ENCODE measurements at places on chromosomes 1 and 21.

- DNase-seq: no peak
Observed at GRCh38 chr21:38228537-38228936, 28.3 kb upstream of the KCNJ15 start.

DNA sequence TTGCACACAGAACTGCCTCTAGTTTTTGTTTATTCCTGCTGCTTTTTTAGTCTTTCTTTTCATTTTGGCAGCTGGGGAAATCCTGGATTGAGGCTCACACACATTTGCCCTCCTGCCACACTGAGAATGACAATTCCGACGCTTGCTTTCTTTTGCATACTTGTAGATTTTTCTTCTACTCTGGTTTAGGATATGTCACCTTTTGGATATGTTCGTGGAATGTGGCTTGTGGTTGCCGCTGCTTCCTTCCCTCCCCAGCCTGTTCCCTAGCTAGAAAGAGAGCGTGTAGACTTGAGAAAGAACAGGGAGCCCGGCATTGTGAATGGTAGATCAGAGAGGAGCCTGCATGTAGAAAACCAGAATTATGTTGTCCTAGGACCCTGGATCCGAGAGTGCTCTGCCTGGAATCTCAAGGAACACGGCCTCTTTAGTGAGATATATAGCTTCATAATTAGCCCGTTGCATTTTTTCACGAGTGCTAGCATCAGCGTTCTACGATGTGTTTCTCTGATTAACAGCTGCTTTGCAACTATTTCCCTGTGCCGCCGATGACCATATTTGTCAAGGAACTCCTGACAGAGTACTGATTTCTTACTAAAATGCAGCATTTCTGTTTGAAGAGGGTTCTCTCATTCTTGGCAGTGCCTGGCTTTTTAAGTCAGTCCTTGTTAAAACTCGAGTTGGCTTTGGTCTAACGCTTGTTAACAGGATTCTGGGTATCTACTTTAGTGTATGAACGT, 56.2 kb downstream of the PEX14 start:
- DNase-seq: no peak

DNA sequence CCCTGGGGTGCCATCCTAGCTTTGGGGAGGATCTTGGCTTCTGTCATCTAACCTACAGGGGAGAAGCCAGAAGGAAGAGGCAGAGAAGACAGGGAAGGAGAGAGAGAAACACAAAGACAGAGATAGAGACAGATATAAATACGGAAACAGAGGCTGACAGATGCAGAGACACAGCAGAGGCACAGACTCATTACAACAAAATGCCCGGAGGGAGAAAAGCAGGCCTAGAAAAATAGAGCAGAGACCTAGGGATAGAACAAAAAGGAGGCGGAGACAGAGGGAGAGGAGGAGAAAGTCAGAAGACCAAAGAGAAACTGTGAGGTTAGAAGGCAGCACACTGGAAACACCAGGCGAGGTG, 1.9 kb downstream of the PEAR1 start:
- no peak for DNase-seq

DNA sequence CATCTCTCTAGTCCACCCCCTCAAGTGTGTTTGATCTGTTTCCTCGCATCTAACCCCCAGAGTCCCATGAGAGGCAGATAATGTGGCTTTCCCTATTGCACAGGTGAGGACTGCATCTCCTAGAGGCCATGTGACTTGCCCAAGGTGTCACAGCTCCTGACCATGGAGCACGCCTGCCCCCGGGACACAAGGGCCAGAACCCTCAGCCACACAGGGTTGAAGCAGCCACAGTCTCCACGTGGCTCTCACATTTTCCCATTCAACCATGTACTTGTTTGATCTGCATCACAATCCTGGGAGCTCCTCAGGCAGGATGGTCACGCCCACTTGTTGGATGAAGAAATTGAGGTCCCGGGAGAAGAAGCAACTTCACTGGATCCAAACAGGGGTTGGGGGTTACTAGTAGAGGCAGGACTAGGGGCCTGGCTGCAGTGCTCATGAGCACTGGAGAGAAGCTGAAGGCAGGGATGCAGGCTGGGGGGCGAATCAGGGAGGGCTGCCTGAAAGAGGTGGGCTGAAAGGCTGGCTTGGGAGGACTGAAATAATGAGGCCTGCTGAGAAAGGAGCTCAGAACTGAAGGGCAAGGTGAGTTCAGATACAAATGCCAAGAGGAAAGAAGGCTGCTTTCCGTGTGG, 207.9 kb downstream of the PTPRU start:
- DNase-seq: no peak

GRCh38 chr1:64302971-64303370, 99.5 kb downstream of the UBE2U start:
- DNase-seq: no peak

- DNase-seq: no peak
Observed at GRCh38 chr1:6288665-6289064, 27.8 kb upstream of the GPR153 start.

DNA sequence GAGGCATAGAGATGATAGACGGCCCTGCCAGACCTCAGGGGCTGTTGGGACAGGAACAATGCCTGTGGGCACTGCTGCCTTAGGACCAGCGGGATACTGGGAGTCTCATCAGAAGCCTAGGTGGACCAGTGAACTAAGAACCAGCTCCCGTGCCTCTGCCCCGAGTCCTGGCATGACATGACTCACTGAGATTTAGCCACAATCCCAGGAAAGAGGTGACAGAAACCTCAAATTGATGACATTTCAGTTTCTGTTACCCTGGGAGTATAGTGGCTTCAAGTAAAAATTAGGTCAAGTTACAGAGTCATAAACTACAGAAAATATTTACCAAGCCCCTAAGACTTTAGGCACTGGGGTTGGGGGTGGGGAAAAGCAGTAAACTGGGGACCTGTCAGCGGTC, 74.6 kb upstream of the GADD45A start:
- no peak for DNase-seq

- no peak for DNase-seq
Observed at GRCh38 chr1:196649990-196650389, 1.9 kb upstream of the CFH start.

- peak; percentile 22 for DNase-seq
Observed at GRCh38 chr1:228445843-228446650, 29.4 kb upstream of the TRIM17 start.

DNA sequence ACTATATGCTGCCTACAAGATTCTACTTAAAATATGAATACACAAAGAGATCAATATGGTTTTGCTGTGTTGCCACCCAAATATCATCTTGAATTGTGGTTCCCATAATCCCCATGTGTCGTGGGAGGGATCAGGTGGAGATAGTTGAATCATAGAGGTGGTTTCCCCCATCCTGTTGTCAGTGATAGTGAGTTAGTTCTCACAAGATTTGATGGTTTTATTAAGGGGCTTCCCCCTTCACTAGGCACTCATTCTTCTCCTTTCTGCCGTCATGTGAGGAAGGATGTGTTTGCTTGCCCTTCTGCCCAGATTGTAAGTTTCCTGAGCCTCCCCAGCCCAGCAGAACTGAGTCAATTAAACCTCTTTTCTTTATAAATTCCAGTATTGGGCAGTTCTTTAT, 654.4 kb upstream of the NR5A2 start:
- no peak for DNase-seq

DNA sequence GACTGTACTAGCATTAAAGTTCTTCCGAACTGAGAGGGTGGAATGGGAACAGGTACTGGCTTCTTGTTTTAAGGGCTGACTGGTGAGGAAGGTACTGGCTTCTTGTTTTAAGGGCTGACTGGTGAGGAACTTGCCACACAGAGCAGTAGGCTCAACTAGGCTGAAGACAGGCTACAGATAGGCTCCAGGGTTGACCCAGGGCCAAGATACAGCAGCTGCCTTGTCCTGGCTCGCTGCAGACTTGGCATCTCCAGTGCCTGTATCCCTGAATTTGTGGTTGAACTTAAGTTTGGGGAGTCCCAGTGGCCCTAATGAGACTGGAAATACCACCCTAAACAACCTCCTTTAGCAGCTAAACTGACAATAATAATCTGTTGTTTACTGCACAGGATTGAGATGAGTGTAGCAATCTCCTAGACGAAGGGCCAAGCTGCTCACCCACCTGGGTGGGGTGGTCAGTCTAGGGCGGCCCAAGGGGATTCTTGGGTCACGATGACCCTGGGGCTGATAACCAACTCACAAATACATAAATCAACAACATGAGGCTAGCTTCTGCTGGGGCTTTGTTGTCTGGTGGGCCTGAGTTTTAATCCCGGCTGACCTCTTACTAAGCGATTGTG, 227.1 kb downstream of the DISC1 start:
- DNase-seq: no peak

- no peak for DNase-seq
Observed at GRCh38 chr1:49226758-49227157, 450.1 kb upstream of the BEND5 start.

- DNase-seq: no peak
Observed at GRCh38 chr21:35437941-35438340, 388.8 kb upstream of the RUNX1 start.

- DNase-seq: no peak
Observed at GRCh38 chr1:4656533-4657140, 2.2 kb downstream of the AJAP1 start.

- DNase-seq: no peak
Observed at GRCh38 chr1:180238675-180239074, 8.6 kb downstream of the LHX4 start.

GRCh38 chr1:177800400-177801088, 169.3 kb downstream of the SEC16B start:
- DNase-seq: peak; percentile 5

DNA sequence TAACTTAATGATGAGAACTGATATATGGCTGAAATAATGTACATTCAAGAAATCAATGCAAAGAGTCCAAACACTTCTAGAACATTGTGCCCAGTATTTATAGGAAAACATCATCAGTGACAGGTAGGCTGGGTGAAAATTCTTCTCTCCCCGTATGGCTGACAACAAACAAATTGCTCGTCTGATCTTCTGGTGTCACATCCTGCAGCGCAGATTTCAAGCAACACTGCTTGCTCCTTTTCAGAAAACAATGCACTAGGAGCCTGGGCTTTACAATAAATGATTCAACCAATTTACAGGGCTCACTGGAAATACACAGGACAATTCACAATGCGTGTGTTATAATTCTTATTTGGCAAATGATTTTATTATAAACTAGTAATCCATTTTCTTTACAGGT, 185.3 kb downstream of the RERE start:
- no peak for DNase-seq

DNA sequence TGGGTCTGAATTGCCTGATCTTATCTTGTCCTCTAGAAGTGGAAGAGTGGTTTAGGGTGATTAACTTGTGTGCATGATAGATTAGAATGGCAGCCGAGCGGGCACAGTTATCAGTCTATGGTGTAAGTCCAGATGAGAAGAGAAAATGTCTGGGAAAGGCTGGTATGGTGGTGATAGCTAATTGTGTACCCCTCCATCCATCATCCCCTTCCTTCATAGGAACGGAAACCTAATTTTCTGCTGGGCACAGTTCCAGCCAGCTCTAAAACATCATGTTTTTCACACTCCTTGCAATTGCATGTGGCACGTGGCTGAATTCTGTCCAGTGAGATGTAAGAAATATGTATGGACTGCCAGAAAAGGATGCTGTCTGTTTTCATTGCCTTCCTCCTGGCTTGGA, 40.9 kb upstream of the ZP4 start:
- no peak for DNase-seq

GRCh38 chr1:116321766-116322175, 51.3 kb upstream of the ATP1A1 start:
- DNase-seq: no peak

- DNase-seq: no peak
Observed at GRCh38 chr21:15692711-15693110, 37.1 kb upstream of the USP25 start.

DNA sequence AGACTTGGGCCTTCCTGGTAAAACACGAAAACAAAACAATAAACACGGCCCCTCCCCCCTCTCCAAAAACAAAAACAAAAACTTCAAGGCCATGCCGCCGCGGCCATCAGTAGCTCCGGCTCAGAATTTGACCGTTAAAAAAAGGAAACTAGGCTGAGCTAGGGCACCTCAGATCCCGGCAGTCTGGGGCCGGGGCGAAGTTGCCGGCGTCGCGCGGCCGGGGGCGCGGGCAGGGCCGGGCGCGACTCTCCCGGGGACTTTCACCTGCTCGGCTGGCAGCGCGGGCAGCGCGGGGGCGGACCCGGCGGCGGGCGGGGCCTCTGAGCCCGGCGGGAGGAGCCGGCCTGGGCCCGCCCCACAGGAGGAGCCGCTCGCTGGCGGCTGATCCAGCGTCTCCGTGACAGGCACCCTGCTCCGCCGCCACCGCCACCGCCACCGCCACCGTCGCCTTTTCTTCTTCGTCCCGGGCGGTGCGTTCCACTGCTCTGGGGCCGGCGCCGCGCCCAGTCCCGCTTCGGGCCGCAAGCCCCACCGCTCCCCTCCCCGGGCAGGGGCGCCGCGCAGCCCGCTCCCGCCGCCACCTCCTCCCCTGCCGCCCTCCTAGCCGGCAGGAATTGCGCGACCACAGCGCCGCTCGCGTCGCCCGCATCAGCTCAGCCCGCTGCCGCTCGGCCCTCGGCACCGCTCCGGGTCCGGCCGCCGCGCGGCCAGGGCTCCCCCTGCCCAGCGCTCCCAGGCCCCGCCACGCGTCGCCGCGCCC, at the start of gene NOS1AP:
TSS of gene NOS1AP (plus strand) at position 358 of the 760 bp plus-strand sequence. CDS start 487 bp downstream, outside the sequence.
- peak; percentile 77 for DNase-seq

GRCh38 chr1:245062741-245063305, 92.0 kb upstream of the KIF26B start:
- no peak for DNase-seq

DNA sequence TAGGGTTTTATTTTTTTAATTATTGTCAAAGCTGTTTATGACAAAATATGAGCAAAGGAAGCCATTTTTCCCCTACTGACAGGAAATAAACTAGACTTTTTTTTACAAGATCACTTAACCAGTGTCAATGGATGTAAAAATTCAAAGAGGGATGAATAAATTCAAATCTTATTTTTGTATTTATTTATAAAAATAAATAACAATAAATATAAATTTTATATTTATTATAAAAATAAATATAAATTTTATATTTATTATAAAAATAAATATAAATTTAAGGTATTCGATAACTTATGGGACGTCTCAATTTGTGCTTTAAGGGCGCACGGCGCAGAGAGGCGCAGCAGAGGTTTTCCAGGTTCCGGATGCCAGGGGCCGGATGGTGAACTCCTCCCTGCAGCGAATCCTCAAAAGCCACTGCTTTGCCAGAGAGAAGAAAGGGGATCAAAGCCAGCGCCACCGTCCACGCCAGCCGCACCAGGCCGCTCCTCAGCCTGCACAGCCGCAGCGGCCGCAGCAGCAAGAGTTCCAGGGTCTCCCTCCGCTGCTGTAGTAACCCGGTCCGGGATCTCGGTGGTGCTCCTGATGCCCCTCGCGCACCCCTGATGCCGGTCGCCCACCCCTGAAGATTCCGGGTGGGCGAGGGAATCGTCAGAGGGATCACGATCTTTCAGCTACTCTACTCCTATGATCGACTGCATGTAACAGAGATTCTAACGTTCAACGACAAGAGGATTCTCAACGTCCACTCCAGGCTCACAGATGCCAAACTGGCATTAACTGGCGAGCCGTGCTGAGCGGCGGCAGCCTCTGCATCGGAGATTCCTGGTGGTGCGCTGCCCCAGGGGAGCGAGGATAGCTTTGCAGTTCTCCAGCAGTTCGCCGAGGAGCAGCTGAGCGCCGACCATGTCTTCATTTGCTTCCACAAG, 28.5 kb upstream of the RLF start:
- no peak for DNase-seq

GRCh38 chr1:207956986-207957385, 46.1 kb upstream of the CD34 start:
- no peak for DNase-seq

GRCh38 chr1:231972111-231972445, 345.5 kb downstream of the DISC1 start:
- DNase-seq: no peak

Measured in NB4 (cell line).